T-cell (primary cell): ENCODE measurements at places on chromosomes 3 and 15. TPM values are rescaled to one million over a fixed set of nuclear protein-coding genes. Genes with fewer than 3 reads are reported as not detected.

- H3K27me3 ChIP-seq: no peaks in the 10 kb centered on the region
- no peak overlapping the region for H3K4me3 ChIP-seq
- no peak overlapping the region for H3K27ac ChIP-seq
- no peak for DNase-seq
Measured at GRCh38 chr15:59199626-59200465, 6.8 kb upstream of the LDHAL6B start.

- H3K4me3 ChIP-seq: no peak overlapping the region
- H3K27me3 ChIP-seq: peaks cover 2% of the 10 kb centered on the region
- H3K4me1 ChIP-seq: no peaks in the 10 kb centered on the region
- no peak for DNase-seq
Measured at GRCh38 chr3:154235330-154235729, 89.0 kb downstream of the DHX36 start.

DNA sequence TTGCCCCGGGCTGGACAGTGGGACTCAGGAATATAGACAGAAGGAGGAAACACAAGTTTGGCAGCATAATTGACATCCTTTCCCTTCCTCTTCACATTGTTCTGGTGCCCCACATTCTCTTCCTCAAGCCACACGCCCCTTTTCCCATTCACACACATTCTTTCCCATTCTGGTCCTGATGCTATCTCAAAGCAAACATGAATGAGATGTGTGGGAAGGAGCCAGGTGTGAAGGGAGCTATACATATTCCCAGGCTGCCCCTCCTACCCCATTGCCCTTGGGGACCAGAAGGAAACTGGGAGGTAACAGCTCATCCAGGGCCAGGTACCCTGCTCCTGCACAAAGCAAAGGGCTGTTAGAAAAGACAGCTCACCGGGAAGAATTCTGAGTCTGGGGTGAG, 23.4 kb upstream of the CLK3 start:
- no peak overlapping the region for H3K4me3 ChIP-seq
- no peak overlapping the region for H3K27ac ChIP-seq
- no peaks in the 10 kb centered on the region for H3K27me3 ChIP-seq

DNA sequence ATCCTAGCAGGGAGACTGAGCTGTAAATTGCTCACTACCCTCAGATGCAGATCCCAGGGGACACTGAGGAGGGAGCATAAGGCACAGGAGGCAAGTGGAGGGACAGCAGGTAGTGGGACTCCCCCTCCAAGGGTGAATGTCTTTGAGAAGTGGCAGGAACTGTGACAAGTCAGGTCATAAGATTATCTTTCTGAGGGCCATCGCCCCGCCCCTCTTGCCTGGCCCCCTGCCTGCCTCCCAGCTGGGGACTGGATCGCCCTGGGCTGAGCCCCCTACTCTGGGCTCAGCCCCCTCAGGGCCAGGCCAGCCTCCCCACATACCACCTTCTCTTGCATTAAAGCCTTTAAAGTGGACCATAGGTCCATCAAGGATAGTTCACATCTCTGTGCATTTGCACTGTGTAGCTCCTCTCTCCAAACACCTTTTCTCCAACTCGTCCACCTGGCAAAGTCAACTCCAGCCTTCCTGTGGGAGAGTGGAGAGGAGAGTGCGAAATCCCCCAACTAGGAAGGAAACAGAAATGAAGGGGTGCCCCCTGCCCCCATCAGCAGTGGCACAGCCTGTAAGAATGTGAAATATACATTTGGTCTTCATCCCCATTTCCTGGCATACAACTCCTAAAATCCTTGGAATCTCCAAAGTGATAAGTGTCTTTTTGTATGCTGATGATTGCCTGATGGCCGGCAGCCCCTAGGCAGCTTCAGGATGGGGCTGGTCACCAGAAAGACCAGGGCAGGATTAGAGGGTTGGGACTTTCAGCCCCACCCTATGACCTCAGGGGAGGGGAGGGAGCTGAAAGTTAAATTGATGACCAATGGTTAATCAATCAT, 14.7 kb downstream of the PIF1 start:
- H3K4me1 ChIP-seq: no peaks in the 10 kb centered on the region
- H3K27me3 ChIP-seq: no peaks in the 10 kb centered on the region
- H3K36me3 ChIP-seq: no peaks in the 10 kb centered on the region
- H3K27ac ChIP-seq: no peak overlapping the region

GRCh38 chr3:33093847-33094246, 3.1 kb downstream of the GLB1 start:
- no peaks in the 10 kb centered on the region for H3K27me3 ChIP-seq
- peaks cover 7% of the 10 kb centered on the region for H3K4me1 ChIP-seq
- no peak for DNase-seq
- H3K27ac ChIP-seq: no peak overlapping the region
- no peak overlapping the region for H3K4me3 ChIP-seq
- peaks cover 13% of the 10 kb centered on the region for H3K36me3 ChIP-seq

DNA sequence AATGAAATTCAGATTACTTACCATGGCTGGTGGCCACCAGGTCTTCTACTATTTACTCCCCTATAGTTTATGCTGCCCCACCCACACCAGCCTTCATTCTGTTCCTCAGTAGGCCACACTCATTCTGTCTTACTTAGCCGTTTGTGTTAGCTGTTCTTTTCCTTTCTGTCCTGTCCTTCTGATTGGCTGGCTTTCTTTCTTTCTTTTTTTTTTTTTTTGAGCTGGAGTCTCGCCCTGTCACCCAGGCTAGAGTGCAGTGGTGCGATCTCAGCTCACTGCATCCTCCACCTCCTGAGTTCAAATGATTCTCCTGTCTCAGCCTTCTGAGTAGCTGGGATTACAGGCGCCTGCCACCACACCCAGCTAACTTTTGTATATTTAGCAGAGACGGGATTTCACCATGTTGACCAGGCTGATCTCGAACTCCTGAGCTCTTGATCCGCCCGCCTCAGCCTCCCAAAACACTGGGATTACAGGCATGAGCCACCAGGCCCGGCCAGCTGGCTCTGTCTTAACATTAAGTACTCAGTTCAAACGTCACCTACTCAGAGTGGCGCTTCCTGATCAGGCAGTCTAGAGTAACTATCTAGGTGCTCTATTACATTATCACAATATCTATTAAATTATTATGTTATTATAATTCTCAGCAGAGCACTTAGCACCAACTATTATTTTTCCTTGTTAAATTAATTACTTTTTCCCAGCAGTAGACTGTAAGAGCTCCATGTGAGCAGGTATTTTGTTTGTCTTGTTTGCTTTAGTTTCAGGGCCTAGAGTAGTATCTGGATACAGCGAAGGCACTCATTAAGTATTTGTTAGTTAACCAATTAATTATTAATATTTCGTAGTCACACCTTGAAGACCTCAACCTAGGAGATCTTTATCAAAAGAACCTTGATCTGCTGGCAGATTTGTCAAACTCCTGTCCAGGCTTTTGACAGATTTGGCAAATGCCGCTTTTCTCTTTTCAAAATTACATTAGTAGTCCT, 6.4 kb downstream of the CMSS1 start:
- DNase-seq: no peak
- H3K4me3 ChIP-seq: no peak overlapping the region
- no peak overlapping the region for H3K27ac ChIP-seq
- H3K36me3 ChIP-seq: no peaks in the 10 kb centered on the region
- peaks cover under 1% of the 10 kb centered on the region for H3K4me1 ChIP-seq
- no peaks in the 10 kb centered on the region for H3K27me3 ChIP-seq

DNA sequence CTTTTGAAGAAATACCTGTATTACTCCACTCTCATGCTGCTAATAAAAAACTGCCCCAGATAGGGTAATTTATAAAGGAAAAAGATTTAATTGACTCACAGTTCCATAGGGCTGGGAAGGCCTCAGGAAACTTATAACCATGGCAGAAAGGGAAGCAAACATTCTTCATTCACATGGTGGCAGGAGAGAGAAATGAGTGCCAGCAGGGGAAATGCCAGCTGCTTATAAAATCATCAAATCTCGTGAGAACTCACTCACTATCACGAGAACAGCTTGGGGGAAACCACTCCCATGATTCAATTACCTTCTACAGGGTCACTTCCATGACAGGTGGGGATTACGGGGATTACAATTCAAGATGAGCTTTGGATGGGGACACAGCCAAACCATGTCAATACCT, 18.7 kb downstream of the MFSD1 start:
- H3K27ac ChIP-seq: no peak overlapping the region
- no peak overlapping the region for H3K4me3 ChIP-seq
- H3K27me3 ChIP-seq: no peaks in the 10 kb centered on the region
- no peaks in the 10 kb centered on the region for H3K4me1 ChIP-seq
- DNase-seq: no peak

Gene SLC28A1
- total RNA-seq: not detected

Gene LRRC49
- not detected for total RNA-seq

Gene XCR1
- total RNA-seq: 0.08 TPM

Gene RBPMS2
- total RNA-seq: not detected

Gene TNNC1
- total RNA-seq: 8.8 TPM
